Fibroblast of skin of right biceps (primary cell): ENCODE measurements at places on chromosomes 6 and 20.

- DNase-seq, result no peak
Measured at GRCh38 chr6:148193063-148193680, 149.5 kb upstream of the SASH1 start.

- no peak for DNase-seq
Measured at GRCh38 chr6:96304997-96305396, 216.6 kb upstream of the UFL1 start.

DNA sequence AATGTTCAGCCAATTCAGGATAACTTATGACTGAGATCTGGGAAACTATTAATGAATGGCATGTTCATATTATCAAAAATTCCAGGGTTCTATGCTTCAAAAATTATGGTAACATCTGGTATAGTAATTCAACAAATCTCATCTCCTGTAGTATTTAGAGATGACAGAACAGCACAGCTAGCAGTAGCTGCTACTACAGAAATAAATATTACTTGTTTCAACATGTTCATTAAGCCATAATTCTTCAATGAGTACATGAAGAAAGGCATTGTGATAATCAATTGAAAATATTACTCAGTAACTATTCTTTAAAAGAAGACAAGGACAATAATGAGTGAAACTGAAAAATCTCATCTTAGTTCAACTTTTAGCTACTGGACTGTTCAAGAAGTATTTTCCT lies 66.8 kb downstream of the ATG5 start:
- no peak for DNase-seq

DNA sequence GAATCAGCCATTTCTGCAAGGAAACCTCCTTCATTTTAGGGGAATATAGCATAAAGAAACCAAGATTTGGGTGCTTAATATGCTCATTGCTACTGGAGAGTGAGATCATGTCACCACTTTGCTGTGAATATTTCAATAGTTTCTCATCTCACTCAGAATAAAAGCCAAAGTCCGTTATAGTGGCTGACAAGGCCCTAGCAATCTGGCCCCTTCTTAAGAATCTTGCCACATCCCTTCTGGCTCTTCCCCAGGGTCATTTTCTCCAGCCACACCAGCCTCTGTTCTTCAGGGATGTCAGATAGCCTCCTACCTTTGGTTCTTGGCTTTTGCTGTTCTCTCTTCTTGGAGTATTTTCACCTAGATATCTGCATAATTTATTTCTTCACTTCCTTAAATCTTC lies 24.8 kb upstream of the MLIP start:
- no peak for DNase-seq

- DNase-seq, result no peak
Measured at GRCh38 chr6:77856391-77856790, 203.6 kb downstream of the MEI4 start.
